Stimulated activated CD4-positive, alpha-beta T cell treated with anti-CD3 and anti-CD28 coated beads, Interleukin-15, amount 100 ng/mL, for 1 hour (primary cell): ENCODE measurements at places on chromosomes 3 and 15.

GRCh38 chr15:80811781-80812315, 32.7 kb downstream of the CEMIP start:
- DNase-seq = no peak

DNA sequence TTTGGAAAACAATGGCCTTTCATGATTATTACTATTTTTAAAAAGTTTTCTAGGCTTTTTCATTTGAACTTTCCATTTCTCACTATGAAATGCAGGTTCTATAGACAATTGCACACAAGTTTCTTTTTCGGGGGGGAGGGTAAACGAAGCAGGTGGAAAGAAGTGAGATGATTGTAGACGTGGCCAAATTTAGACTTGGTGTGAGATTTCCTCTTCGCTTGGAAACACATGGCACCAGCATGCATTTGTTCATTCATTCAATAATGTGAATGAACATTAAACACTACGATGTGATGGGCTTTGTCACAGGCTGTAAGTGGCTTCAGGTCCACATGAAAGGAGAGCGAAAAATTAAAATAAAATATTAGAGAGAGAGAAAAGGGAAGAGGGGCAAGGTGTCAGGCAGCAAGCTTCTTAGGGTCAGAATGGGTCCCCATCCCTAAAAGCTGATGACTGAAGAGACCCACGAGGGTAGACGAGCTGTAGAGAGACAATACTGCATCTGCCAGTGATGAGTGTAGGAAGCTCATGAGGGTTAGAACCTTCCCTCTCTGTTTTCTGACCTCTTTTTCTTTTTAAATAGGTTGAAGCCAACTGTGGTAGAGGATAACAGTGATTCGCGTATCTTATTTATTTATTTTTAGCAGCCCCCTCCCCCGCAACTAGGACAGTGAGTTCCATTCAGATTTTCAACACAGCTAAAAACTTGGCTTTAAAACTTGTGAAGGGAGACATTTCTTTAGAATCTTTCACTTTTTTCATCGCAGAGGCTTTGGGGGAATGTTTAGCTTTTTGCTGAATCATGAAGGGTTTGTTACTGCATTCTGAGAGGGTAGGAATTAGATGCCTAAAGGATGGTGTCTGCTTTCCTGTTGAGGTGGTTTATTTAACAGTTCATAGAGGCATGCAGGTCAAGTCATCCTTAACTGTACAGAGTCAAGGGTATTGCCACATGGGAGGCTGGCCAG, 36.2 kb downstream of the GAP43 start:
- no peak for DNase-seq

DNA sequence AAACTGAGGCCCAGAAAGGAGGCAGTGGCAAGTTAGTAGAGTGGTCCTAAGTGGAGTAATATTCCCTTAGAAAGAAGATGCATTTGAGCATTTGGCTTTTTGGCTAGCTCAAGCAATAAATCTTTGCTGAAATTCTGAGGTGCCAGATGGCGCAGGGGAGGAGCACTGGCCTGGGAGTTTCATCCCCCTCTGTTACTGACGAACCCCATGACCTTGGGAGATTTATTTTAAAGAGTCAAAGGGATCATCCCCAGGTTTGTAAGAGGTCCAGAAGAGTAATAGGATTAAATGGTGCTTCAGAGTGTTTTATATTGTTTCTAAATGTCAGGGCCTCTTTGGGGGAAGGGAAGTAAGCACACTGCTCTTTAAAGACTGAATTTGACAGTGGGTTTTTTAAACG, 85.1 kb upstream of the PIAS1 start:
- no peak for DNase-seq

DNA sequence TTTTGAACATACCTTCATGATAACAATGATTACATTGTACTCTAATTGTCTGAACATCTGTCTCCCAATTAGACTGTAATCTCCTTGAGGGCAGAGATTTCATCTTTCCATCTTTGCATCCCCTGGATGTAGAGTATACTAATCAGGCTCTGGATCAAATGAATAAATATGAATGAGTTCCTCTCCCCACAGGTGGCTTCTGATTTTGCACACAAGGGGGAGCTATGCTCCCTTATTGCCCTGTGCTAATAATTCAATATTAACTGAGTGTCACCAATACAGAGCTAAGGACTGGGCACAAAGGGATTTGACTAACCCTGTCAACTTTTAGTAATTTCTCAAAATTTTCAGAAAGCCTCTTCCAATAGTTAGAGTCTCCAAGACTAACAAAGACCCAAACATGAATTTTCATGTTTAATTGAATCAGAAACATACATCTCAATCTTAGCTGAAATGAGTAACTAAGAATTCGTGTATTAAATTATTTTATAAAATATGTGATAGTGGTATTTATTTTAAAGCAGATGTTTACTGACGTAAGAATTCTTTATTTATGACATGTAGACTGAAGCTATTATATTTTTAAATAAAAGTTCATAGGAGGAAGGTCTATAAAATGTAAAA, 3.0 kb downstream of the DUOXA1 start:
- DNase-seq = no peak

GRCh38 chr15:74956648-74957475, at the start of gene RPP25:
RPP25 (minus strand) TSS chr15:74956772; CDS start chr15:74956583, 189 bp downstream.
- DNase-seq = peak; percentile 44

GRCh38 chr15:41438206-41438605, 21.3 kb downstream of the RTF1 start:
- DNase-seq = no peak

GRCh38 chr15:61449186-61449702, 220.1 kb upstream of the RORA start:
- DNase-seq = no peak

- no peak for DNase-seq
Observed at GRCh38 chr15:75356006-75356405, 9.2 kb downstream of the NEIL1 start.

- DNase-seq = no peak
Observed at GRCh38 chr3:74518610-74519009, 95.8 kb downstream of the CNTN3 start.

- DNase-seq = no peak
Observed at GRCh38 chr3:107727102-107727501, 204.3 kb downstream of the BBX start.

- no peak for DNase-seq
Observed at GRCh38 chr3:116270056-116270455, 175.2 kb downstream of the LSAMP start.

DNA sequence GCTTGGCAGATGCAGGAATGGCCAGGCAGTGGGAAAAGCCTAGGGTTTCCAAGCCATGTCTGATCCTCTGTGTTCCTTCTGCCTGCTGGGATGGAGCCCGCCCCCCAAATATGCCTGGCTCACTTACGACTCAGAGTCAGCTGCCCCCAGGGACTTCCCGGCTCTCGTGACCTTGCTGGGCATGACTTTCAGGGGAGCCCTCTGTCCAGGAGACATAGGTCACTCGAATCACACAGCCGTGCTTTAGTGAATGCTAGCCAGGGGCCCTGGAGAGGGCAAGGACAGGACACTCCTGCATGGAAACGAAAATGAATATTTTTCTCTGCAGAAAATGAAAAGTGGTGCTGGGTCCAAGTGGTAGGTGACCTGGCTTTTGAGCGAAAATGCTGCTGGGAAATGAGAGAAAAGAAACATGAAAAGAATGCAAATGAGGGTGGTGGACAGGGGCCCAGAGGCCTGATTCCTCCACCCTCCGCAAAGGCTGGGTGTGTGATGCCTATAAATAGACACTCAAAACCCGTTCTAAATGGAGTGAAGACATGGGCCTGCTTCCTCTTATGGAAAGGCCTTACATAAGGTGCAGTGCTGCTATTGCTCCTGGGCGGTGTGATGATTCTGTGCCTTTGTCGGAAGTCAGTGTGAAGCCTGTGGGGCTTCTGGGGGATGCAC, 107.4 kb downstream of the APBA2 start:
- DNase-seq = no peak

DNA sequence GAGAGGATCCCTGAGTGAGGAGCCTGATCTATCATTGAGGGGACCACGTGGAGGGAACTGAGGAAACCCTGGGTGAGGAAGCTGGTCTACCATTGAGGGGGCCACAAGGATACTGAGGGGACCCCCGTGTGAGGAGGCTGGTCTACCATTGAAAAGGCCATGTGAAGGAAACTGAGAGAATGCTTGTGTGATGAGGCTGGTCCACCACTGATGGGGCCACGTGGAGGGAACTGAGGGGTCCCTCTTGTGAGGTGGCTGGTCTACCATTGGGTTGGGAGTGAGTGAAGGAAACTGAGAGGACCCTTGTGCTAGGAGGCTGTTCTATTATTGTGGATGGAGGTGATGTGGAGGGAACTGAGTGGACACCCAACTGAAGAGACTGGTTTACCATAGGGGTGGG, 161.3 kb downstream of the FBLN2 start:
- DNase-seq = no peak

DNA sequence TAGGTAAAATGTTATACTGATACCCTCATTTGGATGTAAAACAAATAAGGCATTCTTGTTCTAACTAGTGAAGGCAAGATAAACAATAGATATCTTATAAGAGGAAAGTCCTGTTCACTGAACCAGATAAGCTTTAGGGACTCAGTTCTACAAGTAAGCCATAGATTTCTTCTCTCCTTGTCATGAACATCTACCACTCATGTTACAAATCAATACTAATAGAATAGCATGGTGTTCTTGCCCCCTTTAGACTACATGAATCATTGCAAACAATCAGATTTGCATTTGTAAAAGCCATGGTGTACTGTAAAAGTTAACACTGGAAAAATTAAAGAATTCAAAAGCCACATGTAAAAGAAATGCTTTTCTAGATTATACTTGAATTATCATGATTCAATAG, 500.1 kb downstream of the NLGN1 start:
- DNase-seq = no peak

- DNase-seq = no peak
Observed at GRCh38 chr3:162769564-162769963, 1273.0 kb downstream of the OTOL1 start.

GRCh38 chr3:131608296-131608695, 105.5 kb upstream of the MRPL3 start:
- DNase-seq = no peak

GRCh38 chr15:71437919-71438318, 322.6 kb downstream of the THSD4 start:
- no peak for DNase-seq

DNA sequence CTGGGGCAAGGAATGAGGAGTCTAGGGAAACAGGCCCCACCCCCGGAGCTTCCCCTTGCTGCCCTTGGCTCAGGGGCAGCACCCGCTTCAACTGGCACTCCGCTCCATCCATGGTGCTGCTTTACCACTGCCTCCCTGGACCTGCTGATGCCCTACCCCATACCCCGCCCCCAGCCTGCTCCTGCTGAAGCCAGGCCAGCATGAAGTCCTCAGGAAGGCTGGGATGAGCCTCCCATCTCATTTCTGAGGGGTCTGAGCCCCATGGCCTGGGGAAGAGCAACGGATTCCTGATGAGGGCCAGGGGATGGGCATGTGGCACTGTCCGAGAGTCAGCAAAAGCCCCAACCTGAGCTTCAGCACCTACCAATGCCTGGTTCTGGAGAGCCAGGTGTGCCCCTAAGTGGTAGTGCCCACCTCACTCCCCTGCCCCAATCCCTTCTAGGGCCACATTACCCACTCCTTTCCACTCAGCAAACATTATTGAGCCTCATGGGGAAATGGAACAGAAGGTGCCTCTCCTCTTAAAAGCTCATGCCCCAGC, 21.0 kb downstream of the SEC61A1 start:
- DNase-seq = no peak

GRCh38 chr15:23854912-23855659, 168.0 kb upstream of the NDN start:
- DNase-seq = no peak

DNA sequence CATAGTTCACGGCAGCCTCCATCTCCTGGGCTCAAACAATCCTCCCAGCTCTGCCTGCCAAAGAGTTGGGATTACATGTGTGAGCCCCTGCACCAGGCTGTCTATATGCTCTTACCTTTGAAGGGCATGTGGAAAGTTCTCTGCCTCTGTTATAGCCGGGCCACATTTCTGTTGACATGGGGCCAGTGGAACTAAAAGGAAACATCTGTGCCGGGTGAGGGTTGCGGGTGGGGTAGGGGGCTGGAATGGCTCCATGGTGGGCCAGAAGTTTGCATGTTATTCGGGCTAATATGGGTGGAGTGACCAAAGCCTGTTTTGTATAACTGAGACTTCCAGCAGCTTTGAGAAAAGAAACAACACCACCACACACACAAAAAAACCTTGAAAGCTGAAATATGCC, 8.3 kb upstream of the CLEC3B start:
- DNase-seq = no peak

DNA sequence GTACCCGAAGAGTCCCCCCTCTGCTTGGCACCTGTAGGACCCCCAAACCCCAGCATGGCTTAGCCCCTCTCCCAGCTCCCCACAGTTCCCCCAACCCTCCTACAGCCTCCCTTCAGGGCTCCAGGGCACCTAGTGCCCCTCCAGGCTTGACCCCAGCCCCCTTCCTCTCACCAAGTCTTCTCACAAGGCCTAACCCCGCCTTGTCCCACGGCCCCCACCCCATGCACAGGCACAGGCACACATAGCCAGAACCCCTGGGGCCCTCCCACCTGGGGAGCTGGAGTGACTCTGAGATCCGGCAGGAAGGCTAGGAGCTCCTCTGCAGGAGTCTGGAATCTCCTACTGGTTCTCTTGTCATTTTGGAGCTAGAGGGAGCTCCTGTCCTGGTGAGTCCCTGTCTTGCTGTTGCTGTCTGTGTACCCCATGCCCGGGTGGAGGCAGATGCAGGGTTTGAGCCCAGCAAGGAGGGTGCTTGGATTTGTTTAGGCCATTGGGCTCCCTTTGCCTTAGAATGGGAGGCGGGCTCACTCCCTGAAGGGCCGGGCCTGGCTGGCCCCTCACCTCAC, 39.6 kb downstream of the KLF13 start:
- no peak for DNase-seq

GRCh38 chr3:45940781-45941365, 2.4 kb upstream of the CXCR6 start:
- DNase-seq = no peak

DNA sequence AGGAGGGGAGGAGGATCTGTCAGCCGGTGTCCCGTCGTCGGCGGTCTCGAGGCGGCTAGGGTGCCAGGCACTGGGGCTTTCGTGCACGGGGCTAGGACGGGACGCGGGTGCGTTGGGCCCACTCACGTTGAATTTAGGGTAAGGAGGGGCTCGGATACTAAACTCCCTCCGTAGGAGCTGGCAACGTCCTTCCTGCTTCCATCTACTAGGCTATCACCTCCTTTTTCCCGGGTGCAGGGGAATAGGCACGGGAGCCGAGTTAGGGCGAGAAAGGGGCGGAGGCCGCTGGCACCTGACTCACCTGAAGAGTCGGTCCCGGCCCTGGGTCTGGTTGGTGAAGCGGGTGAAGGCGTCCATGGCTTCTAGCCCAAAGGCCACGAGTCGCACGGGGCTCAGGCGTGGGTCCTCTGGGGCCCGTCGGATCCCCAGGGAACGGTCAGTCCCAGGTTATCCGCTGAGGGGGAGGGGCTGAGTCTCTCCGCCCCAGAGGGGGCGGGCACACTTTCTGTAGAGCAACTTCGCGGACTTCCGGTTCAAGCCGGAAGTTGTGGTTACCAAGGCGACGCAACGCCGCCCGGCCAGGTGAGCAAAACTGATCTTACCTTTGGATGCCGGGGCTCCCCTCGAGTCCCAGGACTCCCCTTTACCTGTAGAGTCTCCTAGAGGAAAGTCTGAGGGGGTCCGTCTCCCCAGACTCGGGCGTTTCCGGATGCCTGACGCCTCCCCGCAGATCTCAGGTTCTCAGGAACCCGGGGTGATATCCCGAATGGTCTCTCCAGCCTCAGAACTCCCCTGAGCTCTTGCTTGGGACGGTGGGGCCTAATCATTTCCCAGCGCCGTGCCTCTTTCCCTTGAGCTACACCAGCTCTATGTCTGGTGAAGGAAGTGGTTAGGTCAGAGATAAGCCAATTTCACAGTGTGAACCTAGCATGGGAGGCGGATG, at the start of the genes PEX11A and WDR93:
Gene PEX11A, minus strand, starts transcription at position 479 of the 943 bp plus-strand sequence. Its CDS starts 122 bp downstream, at position 357.
Gene WDR93, plus strand, starts transcription at position 536 of the 943 bp plus-strand sequence. CDS start 10,936 bp downstream, outside the sequence.
- DNase-seq = peak; percentile 64
